Lung microvascular endothelial cell (primary cell): ENCODE measurements at places on chromosomes 11 and 22. TPM values are rescaled to one million over a fixed set of nuclear protein-coding genes. Genes with fewer than 3 reads are reported as not detected.

Gene JAML
- total RNA-seq = under 0.01 TPM in 1 of 2 replicates, not detected in the other

GRCh38 chr11:105269862-105270261 lies 130.3 kb upstream of the CARD18 start:
- DNase-seq = no peak

- DNase-seq = no peak
Observed at GRCh38 chr22:42717197-42717928, 3.3 kb downstream of the A4GALT start.

GRCh38 chr11:112516755-112517154 lies 256.1 kb upstream of the PLET1 start:
- no peak for DNase-seq

- DNase-seq = peak; percentile 83
Observed at GRCh38 chr22:39253435-39254070, 8.8 kb upstream of the PDGFB start.
